ENCODE measurements at places on chromosomes 1 and 21.

DNA sequence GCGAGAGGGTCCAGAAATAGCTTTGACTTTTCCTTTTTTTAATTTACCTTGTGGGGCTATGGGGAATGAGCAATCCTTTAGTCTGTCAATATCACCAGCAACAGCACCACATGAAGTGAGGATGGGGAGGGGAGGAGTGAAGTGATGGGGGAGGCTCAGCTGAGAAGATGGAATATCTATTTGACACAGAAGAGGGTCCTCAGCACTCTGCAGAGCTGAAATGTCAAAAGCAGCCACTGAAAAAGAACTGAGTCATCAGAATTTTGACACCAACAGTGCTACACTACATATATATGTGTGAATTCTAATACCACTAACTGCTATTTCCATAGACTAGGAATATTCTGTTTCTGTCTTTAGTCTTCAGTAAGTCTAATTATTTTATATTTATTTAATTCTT lies 427.0 kb upstream of the PBX1 start:
- no peak for DNase-seq

- no peak for DNase-seq
Measured at GRCh38 chr1:116540088-116540487, 30.7 kb downstream of the CD58 start.

GRCh38 chr1:111649227-111649626 lies 29.6 kb downstream of the RAP1A start:
- DNase-seq: no peak

DNA sequence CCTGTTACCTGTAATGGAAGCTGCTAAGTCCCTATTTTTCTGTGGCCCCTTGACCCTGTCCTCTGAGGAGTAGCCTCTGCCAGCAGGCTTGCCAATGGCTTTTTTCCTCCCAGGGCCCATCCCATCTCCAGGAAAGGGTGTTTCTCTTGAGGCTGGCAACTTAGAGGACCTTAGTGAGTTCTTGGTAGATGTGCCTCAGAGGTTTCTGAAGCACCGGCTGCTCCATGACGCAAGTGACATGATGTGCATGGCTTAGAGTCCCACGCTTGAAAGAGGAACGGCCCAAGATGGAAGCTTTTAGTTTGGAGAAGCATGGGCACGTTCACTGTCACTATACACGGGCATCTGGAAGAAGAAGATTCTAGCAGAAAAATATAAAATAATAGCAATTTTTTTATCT lies 63.0 kb downstream of the TGFB2 start:
- no peak for DNase-seq

DNA sequence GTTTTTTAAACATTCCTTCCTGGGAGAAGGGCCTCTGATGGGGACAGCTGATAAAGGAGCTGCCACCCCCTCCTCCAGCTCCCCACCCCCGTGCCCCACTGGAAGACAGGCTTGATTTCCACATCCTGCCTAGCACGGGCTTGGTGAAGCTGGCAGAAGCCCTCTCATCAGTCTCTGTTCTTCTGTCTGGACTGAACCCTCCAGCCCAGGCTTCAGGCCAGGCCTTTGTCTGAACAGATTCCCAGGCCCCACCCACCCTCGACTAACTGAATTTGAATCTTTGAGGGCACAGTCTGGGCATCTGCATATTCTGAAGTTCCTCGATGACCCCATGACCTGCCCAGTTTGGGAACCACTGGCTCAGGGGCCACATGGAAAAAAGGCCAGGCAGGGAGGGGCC lies 75.3 kb downstream of the CD58 start:
- DNase-seq: no peak

DNA sequence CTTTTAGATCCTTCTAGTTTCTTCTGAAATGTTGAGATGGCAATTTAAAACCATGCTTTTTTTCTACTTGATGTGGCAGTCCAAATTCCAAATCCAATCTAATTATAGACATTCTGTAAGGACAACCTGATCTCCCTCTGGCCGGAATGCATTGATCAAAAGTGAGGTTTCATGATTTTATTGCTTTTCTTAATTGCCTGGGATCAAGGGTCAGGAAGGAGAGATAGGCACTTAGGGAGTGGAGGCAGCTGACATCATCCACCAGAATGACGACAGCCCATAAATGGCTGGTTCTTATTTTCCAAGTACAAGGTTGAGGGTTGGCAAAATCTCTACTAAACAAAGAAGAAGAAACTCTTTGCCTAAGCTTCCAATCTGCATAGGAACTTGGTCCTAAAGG lies 46.4 kb upstream of the SCCPDH start:
- no peak for DNase-seq

DNA sequence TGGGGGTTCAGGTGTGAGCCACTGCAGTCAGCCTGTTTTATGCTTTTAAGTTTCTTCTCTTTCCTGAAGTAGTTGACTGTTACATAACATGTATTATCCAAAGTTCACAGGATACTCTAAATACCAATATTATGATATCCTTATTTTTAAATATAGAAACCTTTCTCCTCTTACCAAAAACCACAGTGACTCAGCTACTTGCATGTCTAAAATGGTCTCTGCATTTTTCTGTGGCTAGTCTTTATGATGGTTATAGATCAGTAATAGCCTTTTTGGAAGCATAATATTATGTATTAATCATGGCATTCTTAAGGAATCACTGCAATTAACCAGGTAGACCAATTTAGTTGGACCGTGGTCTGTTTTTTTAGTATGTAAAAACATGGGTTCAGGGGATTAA lies 210.8 kb upstream of the CACYBP start:
- DNase-seq: no peak

- DNase-seq: no peak
Measured at GRCh38 chr1:20058531-20058930, 11.5 kb upstream of the PLA2G5 start.

- DNase-seq: no peak
Measured at GRCh38 chr1:168179438-168180147, 831 bp downstream of the TIPRL start.

DNA sequence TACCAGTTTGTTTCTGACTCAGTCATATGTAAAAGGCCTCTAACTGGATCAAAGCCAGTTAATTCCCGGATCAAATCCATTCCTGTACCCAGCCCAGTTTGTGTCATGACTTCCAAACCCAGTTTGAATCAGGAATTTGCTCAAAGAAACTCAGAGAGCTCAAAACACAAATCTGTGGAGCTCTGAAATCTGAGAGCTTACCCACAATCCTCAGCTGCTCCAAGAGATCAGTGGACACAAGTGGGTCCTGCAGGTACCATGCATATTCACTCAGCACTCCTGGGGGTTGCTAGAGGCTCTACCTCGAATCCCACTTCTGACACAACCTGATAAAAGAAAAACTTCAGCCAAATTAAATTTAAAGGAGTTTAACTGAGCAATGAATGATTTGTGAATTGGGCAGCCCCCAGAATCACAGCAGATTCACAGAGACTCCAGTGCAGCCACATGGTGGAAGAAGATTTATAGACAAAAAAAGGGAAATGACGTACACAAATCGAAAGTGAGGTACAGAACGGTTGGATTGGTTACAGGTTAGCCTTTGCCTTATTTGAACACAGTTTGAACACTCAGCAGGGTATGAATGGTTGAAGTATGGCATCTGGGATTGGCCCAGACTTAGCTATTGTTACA lies 11.9 kb upstream of the MRPL55 start:
- DNase-seq: no peak

DNA sequence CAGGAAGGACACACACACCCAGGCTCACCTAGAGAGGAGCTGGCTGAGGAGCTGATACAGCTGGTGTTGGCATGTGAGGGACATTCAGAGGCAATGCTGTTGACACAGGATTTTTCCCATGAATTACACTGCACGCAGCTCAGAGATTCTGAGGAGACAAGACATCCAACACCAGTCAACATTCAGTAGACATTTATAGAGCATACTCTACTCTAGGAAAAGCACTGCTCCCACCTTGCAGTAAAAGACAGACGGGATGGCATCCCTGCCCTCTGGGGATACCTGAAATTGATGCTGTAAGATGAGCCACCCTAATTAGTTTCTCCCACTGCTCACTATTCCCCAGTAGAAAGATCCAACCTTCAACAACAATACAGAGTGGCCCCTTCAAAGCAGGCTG lies 5.1 kb downstream of the LYPD8 start:
- no peak for DNase-seq

- DNase-seq: no peak
Measured at GRCh38 chr1:39317910-39318633, 113.6 kb downstream of the MACF1 start.

DNA sequence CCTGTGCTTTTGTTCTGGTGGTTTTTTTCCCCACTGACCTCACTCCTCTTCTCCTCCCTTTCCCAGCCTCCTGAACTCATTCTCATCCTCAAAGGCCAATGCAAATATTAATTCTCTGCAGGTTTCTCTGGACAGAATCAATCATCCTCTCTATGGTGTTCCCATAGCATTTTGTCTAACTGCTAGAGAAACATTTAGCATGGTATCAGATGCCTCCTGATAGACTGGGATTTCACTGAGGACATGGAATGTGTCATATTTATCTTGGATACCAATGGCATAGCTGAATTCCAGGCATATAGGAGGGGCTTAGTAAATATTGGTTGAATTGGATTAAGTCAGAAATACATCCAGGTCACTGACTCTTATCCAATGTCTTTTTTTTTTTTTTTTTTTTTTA lies 46.1 kb upstream of the SRP9 start:
- no peak for DNase-seq

DNA sequence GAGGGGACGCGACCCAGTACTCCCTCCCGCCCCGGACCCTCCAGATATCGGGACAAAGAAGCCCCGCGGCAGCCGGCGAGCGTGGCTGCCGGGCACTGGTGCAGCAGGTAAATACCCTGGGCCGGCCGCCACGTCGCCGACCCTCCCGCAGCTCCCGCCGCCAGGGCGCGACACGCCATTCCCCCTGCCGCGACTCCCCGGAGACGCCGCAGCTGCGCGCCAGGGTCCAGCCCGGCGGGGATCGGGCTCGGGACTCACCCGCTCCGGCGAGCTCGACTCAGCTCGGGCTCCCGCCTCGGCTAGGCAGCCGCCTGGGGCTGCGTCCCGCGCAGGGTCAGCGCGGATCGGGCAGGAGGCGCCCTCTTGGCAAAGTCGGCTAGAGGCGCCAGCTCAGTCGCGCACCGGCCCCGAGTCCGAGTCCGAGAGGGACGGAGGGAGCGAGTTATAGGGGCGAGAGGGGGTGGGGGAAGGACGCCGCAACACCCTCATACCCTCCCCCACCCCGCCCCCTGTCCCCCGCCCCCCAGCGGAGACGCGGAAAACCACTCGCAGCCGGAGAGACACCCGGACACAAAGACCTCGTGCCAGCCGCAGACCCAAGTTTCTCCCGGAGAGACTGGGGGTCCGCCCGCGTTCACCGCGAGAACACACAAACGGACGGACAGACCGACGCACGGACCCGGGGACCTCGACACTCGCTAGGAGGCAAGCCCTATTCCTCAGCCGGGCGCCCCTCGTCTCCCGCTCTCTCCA lies 985 bp downstream of the SYT6 start:
- no peak for DNase-seq

GRCh38 chr1:235329139-235329902 lies 951 bp downstream of the GGPS1 start:
- DNase-seq: peak; percentile 30

- DNase-seq: no peak
Measured at GRCh38 chr1:179770887-179771502, 27.9 kb downstream of the FAM163A start.

Measured in activated T-helper 1 cell treated with Interleukin-2 at 50 U/mL for 16 hours (primary cell).